MCF 10A (cell line): ENCODE measurements at places on chromosomes 16 and 17. TPM values are rescaled to one million over a fixed set of nuclear protein-coding genes. Genes with fewer than 3 reads are reported as not detected.

GRCh38 chr17:6969323-6969726, 26.5 kb upstream of the ALOX12 start:
- no peaks in the 10 kb centered on the region for H3K4me1 ChIP-seq
- no peaks in the 10 kb centered on the region for H3K27me3 ChIP-seq
- peak; percentile 21 for DNase-seq
- no peak overlapping the region for H3K4me3 ChIP-seq
- H3K27ac ChIP-seq: no peak overlapping the region
- H3K36me3 ChIP-seq: no peaks in the 10 kb centered on the region

DNA sequence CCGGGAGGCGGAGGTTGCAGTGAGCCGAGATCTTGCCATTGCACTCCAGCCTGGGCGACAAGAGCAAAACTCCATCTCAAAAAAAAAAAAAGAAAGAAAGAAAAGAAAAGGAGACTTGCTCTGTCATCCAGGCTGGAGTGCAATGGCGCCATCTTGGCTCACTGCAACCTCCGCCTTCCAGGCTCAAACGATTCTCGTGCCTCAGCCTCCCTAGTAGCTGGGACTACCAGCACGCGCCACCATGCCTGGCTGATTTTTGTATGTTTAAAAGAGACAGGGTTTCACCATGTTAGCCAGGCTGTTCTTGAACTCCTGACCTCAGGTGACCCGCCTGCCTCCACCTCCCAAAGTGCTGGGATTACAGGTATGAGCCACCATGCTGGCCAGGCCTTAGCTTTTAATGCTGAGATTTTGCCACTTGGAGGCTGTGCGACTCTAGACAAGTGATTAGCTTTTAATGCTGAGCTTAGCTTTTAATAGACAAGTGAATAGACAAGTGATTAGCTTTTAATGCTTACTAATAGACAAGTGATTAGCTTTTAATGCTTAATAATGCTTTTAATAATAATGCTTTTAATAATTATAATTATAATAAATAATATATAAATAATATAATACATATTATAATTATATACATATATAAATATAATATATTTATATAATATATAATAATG, 9.6 kb downstream of the LDAF1 start:
- H3K4me3 ChIP-seq: no peak overlapping the region
- H3K36me3 ChIP-seq: peaks cover 78% of the 10 kb centered on the region
- H3K27me3 ChIP-seq: no peaks in the 10 kb centered on the region
- peaks cover 6% of the 10 kb centered on the region for H3K4me1 ChIP-seq
- H3K27ac ChIP-seq: no peak overlapping the region

The TMEM235 gene
- not detected in 2 replicates for total RNA-seq

DNA sequence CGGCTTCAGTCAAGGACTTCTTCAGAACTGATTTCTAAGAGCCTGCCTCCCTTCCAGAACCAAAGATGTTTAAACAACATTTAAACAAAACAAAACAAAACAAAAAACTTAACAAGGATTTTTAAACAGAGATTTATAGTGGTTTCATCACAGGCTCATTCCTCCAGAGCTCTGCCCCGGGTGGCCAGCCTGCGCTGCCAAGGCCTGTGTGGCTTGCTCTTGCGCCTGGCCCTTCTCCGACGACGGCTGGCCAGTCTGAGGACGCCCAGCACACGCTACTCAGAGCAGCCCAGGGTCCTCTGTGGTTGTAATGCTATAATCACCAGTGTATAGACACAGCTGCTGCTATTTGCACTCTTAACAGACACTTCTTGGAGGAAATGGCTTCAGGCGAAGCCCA, 307.2 kb upstream of the MYOCD start:
- H3K4me3 ChIP-seq: no peak overlapping the region
- no peak for DNase-seq
- H3K27ac ChIP-seq: no peak overlapping the region
- H3K4me1 ChIP-seq: no peaks in the 10 kb centered on the region
- no peaks in the 10 kb centered on the region for H3K36me3 ChIP-seq
- H3K27me3 ChIP-seq: no peaks in the 10 kb centered on the region

DNA sequence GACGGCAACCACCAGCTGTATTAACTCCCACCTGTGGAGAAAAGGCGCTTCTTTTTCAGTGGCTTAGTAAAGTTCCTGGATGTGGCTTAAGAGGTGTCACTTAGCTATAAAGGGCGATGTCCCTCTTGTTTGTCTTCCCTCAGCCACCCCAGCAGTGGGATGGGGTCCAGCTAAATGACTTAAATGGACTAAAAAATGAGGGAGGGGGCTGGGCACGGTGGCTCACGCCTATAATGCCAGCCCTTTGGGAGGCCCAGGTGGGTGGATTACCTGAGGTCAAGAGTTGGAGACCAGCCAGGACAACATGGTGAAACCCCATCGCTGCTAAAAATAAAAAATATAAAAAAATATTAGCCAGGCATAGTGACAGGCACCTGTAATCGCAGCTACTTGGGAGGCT, 667.5 kb upstream of the RBFOX1 start:
- H3K27me3 ChIP-seq: no peaks in the 10 kb centered on the region
- DNase-seq: no peak
- H3K4me1 ChIP-seq: no peaks in the 10 kb centered on the region
- H3K36me3 ChIP-seq: peaks cover 6% of the 10 kb centered on the region
- no peak overlapping the region for H3K27ac ChIP-seq

DNA sequence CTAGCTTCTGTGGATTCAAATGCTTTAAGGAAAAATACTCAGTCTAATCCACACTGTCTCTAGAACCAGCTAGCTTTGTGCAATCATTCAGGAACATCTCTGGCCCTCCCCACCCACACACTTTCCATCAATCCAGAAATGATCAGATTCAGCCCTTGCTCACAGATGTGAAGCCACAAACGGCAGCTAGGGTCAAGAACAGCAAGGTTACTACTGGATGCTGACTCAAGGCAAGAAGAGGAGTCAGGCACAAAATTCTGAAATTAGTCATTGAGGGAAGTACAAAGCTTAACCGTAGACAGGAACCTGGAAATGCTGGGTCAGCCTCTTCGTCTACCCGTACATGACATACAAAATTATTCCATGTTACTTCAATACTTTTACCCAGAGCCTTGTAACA, 174.6 kb downstream of the CDH13 start:
- H3K27me3 ChIP-seq: no peaks in the 10 kb centered on the region
- no peaks in the 10 kb centered on the region for H3K36me3 ChIP-seq
- no peaks in the 10 kb centered on the region for H3K4me1 ChIP-seq

GRCh38 chr17:6388416-6388815, 46.5 kb downstream of the AIPL1 start:
- peaks cover 9% of the 10 kb centered on the region for H3K27me3 ChIP-seq
- H3K27ac ChIP-seq: no peak overlapping the region
- H3K4me3 ChIP-seq: no peak overlapping the region

The ACE gene
- total RNA-seq: 0.30 and 0.39 TPM in 2 replicates

The DPEP3 gene
- total RNA-seq: not detected in 2 replicates

The C1QTNF8 gene
- not detected in 2 replicates for total RNA-seq

GRCh38 chr17:18319604-18320256, 4.6 kb downstream of the SMCR8 start:
- peak; percentile 48 for DNase-seq
- no peaks in the 10 kb centered on the region for H3K27me3 ChIP-seq
- H3K4me1 ChIP-seq: peaks cover 27% of the 10 kb centered on the region
- H3K36me3 ChIP-seq: peaks cover 52% of the 10 kb centered on the region

The PPP1R27 gene
- 0.29 TPM in 1 of 2 replicates, not detected in the other for total RNA-seq

DNA sequence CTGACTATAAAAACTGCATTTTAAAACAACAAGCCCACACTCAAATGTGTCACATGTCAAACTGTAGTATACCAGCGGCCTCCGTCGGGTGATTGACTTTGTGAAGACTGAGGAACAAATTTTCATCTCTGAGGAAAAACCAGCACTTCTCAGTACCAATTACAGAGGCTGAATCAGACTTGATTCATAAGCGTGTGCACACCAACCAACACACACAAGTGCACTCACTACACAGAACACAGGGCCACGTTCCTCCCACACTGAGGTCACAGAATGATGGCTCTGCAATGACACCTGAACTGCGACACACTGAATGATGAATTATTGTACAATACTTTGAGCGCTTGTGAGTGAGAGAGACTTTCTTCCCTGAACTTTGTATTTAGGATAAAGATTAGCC, 29.6 kb downstream of the XPO6 start:
- H3K27ac ChIP-seq: peak overlapping the region; percentile 62
- no peak overlapping the region for H3K4me3 ChIP-seq
- peak; percentile 13 for DNase-seq
- H3K36me3 ChIP-seq: peaks cover 44% of the 10 kb centered on the region
- H3K27me3 ChIP-seq: no peaks in the 10 kb centered on the region

GRCh38 chr17:7024402-7024785, 1.5 kb downstream of the BCL6B start:
- H3K27me3 ChIP-seq: no peaks in the 10 kb centered on the region
- no peaks in the 10 kb centered on the region for H3K36me3 ChIP-seq
- DNase-seq: no peak
- H3K27ac ChIP-seq: no peak overlapping the region
- no peak overlapping the region for H3K4me3 ChIP-seq
